ENCODE measurements at places on chromosomes 1 and 21.
A peak's percentile ranks its signal among the peaks of the same experiment; 100 is the strongest.

DNA sequence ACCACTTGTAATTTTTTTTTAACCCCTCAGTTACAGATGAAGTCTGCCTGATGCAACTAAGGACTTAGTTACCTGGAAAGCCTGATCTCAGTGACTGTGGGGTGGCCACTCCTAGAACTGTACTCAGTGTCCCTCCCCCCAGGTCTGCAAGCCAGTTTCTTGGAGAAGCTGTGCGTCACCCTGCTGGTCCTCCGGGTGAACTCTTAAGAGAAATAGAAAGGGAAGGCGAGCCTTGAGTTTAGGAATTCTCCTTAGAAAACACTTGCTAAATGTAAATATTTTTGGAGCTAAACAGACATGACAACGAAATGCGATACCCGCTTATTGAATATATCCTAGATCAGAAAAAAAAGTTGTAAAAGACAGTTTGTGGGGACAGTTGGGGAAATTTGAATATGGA lies 730 bp downstream of the SLC16A4 start:
- DNase-seq: peak; percentile 77

GRCh38 chr1:183289051-183289496 lies 103.0 kb downstream of the LAMC2 start:
- no peak for DNase-seq

DNA sequence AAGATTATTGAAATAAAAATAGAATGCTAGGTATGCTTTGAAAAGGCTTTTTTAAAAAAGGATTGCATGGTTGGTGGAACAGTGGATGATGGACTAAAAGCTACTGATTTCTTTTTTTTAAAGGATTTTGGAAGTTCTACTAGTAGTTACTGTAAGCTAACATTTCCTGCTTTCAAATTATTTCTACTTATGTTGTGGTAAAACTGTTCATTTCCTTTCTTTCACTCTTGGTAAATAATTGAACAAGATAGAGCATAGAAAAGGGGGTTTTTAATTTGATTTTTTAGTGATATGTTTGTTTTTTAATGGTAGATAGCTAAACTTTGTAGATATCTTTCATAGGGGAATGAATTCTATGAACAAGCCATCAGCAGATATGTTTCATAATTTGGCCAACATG lies 104.4 kb downstream of the OLFML2B start:
- DNase-seq: no peak

- DNase-seq: no peak
These were observed 53.5 kb upstream of the BACH1 start for GRCh38 chr21:29245104-29245643.

- no peak for DNase-seq
These were observed 58.8 kb upstream of the AJAP1 start for GRCh38 chr1:4595341-4596225.

- DNase-seq: no peak
These were observed 32.0 kb upstream of the C1orf185 start for GRCh38 chr1:51070011-51070410.

GRCh38 chr1:61156576-61157467 lies 74.5 kb downstream of the NFIA start:
- no peak for DNase-seq

GRCh38 chr1:116513956-116514355 lies 56.9 kb downstream of the CD58 start:
- no peak for DNase-seq

GRCh38 chr1:93574991-93575390 lies 106.6 kb downstream of the BCAR3 start:
- DNase-seq: no peak

GRCh38 chr1:206672844-206673758 lies 11.6 kb upstream of the MAPKAPK2 start:
- DNase-seq: peak; percentile 26

DNA sequence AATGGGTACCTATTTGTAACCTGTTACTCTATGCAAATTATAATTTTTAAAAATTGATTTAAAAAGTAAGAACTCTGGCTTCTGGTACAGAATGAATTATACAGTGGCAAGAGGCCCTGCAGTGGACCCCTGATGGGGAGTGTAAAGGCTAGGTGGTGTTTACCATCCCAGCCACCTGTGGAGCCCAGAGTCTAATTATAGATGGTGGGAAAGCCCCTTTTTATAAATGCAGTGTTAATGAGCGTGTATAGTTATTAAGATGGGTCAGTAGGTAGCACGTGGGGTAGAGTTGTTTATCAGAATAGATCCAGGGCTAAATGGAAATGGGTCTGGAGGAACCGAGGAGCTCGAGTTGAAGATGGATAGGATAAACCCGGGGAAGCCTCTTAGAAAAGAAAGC lies 13.9 kb upstream of the PRELP start:
- no peak for DNase-seq

DNA sequence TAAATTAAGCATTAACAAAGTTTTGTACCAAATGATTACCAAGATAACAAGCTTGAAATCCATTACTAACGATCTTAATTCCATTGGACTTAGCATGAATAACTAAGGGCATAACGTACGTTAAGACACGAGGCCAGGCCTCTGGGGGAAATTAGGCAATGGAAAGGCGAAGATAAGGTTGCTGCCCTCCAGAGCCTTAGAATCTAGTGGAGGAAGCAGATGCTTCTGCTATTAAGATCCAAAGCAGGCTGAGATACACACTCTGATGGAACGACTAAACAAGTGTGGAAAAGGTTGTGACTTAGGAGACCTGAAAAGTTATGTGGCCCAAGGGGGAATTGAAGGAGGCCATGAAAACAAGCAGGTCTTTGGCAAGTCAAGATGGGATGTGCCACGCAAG lies 6.0 kb downstream of the AKNAD1 start:
- DNase-seq: no peak

DNA sequence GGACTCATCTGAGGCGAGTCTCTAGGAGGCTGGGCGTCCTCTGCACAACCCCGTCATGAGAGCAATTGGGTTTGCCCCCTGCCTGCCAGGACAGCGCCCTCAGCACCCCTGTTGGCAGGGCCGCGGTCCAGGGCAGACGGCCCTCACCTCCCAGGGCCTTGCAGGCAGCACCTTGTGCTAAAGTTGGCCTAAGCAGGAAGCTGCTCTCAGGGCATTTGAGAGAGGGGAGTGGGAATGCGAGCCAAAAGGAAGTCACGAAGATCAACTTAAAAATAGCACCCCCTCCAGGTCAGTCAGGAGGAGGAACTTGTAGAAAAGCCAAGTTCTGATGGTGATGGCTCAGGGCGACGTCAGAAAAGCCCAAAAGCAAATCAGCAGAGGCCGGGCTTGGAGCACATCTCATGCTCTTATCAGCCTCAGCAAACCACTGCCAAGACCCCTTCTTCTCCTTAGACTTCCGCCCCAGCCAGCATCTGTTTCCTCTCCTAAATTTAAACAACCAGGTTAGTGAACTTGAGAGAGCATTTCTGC lies 12.6 kb upstream of the ADORA3 start:
- peak; percentile 71 for DNase-seq

DNA sequence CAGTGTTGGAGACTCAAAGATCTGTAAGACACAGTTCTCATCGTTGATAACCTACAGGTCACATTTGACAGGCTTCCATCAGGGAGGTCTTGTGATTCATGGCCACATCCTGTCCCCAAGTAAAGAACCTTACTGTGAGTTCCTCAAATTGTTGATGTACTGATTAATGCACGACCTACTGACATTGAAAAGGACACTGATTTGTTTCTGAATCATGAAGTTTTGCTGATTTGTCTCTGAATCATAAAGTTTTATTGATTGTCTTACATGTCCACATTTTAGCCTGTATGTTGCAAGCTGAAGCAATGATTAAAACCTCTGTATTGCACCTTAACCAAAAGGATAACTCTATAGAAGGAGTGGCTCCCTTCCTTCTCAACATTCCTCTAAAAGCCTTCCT lies 476.3 kb upstream of the RUNX1 start:
- DNase-seq: no peak

- no peak for DNase-seq
These were observed 156.0 kb downstream of the NFIA start for GRCh38 chr1:61238359-61238665.

DNA sequence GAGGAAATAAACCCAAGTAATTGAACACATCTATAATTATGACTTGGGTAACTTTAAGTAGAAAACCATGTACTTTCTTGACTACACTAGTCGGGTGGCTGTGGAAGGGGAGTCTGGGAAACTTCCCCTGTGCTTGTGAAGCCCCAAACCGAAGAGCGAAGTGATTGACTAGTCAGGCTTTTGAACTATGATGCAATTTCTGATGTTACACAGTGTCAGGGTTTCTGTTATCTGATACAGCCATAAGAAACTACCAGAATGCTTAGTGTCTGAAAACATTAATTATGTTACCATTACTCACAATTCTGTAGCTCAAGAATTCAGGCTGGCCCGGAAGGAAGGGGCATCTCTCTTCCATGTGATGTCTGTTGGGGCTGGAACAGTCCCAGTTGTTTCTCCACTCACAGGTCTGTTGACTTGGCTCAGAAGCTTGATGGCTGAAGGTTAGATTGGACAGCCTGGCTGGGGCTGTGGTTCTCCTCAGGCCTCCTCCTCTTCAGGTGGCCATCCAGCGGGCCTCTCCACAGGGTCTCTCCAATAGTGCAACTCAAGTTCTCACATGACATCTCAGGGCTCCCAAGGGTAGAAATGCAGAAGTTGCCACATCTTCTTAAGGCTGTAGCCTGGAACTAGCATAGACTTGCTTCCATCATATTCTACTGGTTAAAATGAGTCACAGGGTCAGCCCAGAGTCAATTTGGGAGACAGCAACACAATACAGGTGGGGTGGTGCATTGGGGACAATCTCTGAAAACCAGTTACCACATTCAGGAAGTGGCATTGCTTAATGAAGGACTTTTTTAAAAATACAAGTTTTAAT lies 8.3 kb upstream of the C8B start:
- no peak for DNase-seq

DNA sequence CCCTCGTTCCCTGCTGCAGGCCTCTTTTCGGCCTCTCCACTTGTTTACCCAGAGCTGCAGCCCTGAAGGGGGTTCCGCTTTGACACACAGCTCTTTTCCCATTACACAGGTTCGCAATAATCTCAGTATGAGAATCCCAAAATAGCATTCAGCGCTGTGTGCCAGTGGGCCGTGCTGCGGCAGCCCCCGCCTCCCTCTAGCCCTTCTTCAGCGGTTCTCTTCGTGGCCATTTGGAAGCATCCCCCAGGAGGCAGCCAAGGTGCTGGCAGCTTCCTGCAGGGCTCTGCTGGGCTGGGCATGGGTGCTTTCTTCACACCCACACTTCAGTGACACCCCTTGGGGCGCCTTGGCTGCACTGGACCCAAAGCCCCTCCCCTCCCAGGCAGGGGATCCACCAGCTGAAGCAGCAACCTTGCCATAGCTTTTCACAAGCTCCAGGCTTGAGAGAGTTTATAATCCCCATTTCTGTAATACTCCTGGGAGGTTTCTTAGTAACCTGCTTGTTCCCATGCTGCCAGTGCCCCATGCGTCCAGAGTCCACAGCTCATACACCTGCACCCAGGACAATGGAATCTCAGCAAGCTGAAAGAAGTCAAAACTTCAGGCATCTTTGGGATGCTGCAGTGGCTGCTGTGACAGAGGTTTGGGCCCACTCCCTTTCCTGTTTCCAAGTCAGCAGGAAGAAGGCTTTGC lies 8.1 kb downstream of the NCF2 start:
- DNase-seq: no peak

DNA sequence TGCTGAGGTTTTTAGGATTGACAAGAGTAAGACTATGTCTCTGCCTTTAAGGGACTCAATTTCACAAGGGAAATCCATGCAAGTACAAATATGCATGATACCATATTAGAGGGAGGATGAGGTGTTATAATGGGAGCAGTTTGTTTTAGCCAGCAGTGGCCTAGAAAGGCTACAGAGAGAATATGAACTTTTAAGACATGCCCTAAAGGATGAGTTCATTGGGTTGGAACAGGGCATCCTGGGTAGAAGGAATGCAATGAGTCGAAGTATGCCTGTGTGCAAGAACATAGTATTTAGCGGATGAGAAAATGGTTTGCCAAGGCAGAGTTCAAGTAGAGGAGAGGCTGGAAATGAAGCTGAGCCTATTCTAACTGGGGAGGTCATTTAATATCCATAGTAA lies 32.6 kb upstream of the LEPR start:
- DNase-seq: no peak

DNA sequence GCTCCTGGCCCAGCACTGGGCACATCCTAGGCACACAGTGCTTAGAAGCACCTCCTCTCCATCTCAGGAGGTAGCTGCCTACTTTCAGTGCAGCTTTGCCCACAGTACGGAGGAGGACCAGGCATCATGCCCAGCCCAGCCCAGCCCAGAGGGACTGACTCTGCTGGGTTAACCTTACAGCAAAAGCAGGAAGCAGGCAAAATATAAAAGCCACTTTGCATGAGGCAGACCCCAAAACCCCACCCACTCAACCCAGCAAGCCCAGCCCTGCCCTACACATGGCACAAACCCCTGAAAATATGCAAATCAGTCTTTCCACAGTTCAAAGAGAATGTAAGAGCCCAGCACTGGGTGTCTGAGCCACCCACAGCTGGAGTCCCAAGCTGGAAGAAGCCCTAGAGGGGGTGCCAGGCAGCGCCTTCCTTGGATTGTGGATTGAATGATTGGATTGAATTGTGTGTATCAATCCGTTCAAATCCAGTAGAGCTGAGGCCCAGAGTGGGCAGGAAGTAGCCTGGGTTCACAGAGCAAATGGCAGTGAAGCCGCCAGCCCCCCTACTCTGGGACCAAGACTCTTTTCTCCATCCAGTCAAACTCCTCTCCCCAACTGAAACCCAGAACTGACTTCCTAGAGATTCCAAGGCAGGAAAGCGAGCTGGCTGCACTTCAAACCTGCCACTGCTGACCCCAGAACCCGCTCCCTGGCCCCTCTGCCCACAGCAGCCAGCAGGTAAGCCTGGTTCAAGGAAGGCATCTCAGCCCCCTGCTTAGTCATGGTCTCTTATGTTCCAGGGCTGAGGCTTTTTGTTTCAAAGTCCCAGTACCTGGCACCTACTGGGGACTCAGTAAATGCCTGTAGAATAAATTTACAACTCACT lies 117.7 kb downstream of the LACTBL1 start:
- no peak for DNase-seq

DNA sequence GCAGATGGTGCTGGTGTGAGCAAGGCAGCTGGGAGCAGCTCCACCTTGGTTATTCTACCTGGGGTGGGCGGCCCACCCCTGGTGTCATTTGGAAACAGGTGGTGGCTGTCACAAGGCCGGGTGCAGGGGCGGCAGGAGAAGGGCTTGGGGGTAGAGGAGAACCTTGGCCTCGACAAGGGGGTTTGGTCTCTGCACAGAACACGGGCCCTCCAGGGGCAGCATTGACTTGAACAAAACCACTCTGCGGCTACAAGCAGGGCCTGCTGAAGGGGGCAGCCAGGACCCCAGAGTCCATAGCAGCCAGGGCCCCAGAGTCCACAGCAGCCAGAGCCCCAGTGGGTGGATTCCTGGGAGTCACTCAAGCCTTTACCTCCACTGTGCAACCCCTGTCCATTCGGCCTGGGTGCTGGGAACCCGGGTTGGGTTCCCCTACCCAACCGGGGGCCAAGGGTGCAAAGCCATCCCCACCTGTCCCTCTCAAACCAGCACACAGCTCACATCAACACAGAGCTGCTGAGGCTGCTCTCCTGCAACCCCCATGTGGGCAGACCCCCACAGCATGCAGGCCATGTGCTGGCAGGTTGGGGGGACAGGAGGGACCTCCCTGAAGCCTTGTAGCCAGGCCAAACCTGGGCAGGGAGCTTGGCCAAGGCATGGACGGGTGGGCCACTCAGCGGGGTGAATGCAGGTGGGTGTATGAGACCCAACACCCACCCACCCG lies 7.7 kb downstream of the TRIM11 start:
- no peak for DNase-seq

GRCh38 chr1:29845910-29846309 lies 609.6 kb downstream of the PTPRU start:
- no peak for DNase-seq

GRCh38 chr1:17093822-17094393 lies 25.3 kb downstream of the PADI2 start:
- DNase-seq: no peak

Measured in astrocyte (in vitro differentiated cells and primary cell).